Activated naive CD8-positive, alpha-beta T cell treated with anti-CD3 and anti-CD28 coated beads, Interleukin-2, amount 50 U/mL, for 16 hours (primary cell): ENCODE measurements at places on chromosomes 5 and 9.

GRCh38 chr9:125391704-125392103, 130.1 kb downstream of the GAPVD1 start:
- DNase-seq, result no peak

- DNase-seq, result no peak
These were observed 38.4 kb downstream of the LHFPL2 start for GRCh38 chr5:78610163-78610583.

DNA sequence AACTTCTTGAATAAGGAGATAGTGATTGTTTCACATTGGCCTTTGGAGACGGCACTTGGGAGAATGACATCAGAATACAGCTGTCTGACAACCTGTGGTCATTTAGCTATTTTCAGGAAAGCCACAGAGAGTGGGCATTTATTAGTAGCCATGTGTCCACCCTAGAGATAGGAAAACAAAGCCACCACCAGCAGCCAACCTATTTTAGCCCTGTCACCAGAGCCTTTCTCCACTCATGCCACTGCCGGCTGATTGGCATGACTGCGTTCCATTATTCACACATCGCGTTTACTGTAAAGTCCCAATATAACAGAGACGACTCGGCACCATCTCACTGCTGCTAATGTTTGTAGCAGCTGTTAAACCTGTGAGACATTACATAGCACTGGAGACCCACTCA, 330.1 kb downstream of the NDUFS4 start:
- DNase-seq, result no peak

DNA sequence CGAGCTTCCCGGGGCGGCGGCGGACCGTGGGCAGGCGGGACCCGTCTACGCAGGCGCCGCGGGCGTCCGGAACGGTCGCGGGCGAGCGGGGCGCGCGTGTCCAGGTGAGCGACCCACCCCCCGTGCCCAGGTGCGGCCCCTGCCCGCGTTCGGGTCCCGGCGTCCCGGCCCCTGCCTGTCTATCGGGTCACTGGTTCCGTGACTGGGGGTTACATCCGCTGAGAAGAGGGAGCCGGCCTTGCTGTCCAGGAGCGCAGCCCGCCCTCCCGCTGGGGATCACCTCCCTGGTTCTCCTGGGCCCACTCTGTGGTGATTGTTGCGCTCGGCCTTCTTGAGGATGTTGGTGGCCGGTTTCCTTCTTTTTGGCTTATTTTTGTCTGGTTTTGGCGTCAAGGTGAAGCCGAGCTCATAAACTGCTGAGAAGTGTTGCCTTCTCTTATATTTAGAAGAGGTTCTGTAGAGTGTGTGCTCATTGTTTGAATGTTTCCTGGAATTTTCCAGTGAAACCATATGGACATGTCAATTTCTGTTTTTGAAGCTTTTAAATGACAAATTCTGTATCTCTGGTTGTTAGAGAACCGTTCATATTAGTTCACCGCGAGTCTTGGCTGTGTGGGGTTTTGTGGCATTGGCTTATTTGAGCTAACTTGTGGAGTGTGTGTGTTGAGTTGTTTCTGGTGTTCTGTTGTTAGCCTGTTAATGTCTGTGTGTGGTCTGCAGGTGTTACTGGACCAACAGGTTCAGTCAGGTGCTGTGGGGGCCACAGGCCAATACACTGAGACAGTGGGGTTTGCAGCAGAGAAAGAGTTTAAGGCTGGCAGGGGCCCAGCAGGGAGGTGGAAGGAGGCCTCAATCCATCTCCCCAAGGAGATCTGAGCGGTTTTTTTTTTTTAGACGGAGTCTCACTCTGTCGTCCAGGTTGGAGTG, 621 bp downstream of the CEP72 start:
- no peak for DNase-seq

DNA sequence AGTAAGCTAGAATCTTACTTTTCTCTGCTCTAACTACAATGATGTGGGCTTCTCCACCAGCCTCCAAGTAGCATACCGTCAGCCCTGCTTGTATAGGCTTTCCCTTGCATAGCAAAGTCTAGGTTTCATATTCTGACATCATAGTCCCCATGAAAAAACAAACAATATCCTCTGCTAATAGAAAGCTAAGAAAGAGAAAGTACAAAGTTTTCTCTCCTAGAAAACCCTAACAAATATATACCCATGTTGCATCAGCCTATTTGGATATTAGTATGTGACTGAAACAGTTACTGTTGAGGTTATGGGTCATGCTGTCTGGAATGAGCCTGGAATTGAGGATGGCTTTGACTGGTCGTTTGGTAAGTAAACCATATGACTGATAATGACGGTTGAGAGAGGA, 1696.0 kb downstream of the MAT2B start:
- no peak for DNase-seq

DNA sequence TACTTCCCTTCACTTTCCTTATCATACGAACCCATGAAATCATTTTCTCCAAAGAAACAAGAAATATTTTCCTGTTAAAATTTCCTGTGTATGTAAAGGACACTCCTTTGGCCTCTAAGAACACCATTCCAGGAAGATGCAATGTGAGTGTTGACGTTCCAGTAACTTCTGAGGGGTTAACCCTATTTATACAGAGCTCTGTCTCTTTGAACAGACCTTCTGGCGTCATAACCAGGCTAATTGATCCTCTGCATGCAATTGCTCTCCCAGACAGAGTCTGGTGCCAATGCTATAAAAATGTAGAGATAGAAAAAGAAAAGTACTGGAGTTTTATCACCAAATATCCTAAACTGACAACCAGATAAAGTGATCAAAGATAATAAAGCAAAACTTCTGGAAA, 218.5 kb downstream of the TLE1 start:
- DNase-seq, result no peak

DNA sequence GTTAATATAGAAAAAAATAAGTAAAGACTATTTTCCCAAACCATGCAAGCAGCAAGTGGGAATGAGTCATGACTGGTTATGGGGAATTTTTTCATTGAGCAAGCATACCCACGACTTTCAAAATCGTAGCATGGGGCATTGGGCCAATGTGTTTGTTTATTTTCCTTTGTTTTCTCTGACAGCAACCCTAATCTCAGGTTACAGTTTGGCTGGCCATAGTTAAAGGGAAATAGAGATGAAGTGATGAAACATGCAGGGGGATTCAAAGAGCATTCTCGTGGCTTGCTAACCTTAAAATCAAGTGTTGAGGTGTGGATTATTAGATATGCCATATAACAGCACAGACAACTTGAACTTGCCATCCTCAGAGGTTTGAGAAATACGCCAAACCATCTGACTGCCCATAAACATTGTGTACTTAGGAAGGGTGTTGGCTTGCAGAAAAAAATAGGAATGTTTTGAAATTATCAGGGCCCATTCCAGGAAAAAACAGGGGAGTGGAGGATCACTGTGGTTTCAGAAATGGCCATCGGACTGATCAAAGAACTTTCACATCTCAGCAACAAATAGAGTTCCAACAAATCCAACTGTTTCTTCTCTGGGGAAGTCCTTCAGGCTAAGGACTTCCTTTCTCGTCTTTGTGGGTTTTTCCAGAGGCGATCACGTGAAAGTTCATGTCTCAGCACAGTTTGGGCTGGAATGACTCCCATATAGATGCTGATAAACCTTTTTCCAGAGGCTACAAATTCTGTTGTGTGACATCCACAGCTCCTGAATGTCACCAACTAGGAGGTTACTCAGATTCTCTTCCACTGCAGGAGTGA, 259.1 kb downstream of the SYK start:
- DNase-seq, result no peak

DNA sequence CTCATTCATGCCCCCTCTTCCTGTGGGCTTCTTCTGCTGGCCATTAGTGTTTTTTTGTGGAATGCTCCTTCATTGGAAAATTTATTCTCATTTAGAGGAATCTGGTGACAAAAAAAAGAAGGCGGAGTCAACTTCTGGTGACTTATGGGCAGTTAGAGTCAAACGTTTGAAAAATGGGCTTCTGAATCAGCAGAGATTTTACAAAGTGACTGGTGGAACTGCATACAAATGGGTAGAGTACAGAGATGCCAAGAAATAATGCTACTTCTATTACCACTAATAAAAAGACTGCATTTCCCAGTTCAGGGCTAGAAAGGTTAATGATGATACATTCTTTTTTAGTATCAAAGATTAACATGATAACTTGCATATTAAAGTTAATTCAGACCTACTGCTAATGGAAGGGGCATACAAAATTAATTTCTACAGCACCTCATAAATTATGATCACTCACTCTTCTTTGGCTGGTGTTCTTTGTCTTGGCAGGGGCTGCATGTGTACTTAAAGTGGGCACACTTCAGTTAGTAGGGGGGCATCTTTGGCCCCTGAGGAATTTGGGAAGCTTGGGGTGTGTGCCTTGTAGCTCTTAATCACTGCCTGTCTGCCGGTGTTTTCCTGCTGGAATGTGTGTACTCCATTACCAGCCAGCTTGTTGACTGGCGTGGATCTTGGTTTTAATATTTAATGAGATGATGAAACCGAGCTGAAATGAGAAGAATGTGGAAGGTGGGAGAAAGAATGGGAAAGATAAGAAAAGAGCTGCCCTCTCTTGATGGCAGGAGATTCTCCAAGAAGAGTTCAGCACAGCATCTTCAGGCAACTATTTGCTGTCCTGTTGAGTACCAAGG, 148.9 kb downstream of the DOCK2 start:
- DNase-seq, result no peak

DNA sequence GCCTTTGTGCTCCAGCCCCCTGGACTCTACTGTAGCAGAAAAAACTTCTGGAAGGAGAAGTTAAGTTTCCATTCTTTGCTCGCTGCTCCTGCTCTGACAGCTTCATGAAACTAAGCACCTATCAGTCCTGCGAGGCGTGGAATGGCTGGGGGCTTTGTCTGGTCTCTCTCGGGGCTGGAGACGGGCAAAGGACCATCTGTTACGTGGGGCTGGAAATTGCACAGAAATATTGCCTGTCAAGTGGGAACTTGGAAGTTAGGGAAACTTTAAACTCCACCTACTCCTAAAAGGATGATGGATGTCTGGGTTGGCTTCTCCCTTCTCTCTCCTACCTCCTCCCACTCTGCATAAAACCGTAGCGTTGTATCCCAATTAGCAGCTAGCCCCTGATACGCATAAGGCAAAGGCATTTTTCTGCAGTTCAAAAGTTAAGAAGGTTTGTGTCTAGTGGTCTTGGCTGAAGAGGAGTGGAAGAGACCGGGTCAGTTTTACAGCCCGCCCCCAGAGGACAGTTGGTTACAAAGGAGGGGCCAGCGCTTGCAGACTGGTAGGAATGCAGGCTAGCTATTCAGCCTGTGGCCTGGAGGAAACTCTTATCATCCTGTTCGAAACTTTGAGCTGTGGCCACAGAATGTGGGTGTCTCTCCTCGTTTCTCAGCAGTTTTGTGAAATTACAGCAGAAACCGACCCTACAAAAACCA, 1.3 kb downstream of the FBXL7 start:
- no peak for DNase-seq

DNA sequence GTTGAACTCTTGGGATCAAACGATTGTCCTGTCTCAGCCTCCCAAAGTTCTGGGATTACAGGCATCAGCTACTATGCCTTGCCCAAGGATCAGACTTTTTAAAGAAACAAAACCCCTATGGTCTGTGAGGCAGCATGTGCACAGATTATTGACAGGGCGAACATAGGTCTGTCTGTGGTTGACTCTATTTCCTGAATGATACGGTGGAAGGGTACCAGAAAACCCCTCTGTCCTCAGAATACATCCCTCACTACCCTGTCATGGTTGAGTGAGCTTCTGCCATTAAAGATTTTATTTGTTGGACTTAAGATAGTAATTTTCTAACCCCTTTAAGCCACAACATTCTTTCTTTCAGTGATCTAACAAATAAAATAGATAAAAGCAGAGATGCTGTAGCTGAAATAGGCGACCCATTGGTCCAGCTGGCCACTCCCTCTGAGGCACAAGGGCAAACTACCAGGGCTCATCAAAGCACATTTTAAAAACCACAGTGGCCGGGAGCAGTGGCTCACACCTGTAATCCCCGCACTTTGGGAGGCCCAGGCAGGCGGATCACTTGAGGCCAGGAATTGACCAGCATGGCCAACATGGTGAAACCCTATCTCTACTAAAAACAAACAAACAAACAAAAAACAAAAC, 84.9 kb upstream of the ANKRD55 start:
- no peak for DNase-seq

DNA sequence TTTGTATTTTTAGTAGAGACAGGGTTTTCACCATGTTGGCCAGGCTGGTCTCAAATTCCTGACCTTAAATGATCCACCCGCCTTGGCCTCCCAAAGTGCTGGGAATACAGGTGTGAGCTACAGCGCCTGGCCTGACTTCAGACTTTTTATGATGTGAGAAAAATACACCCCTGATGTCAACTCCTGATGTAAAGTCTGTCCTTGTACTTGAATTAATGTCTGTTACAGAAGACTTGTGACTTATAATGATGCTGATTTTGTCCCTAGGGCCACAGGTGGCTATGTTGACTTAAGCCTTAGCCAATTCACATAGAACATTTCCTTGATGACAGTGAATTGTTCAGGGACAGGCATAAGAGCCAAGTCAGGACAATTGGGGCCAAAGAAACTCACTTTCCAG, 42.5 kb upstream of the MELK start:
- no peak for DNase-seq

DNA sequence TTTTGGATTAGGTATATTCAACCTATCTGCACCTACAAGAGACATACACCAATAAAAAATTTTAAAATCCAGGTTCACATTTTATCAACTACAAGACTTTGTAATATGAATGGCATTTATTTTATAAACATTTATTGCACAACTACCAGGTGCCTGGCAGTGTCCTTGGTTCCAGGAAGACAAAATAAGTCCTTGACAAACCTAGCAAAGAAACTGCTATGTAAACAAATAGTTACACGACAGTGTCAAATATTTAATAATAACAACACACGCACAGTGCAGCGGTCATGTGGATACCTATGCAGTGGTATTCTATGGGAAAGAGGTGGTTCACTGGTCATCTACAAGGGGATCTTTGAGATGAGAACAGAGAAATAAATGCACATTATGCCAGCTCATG, 120.7 kb downstream of the MYO10 start:
- DNase-seq, result no peak

DNA sequence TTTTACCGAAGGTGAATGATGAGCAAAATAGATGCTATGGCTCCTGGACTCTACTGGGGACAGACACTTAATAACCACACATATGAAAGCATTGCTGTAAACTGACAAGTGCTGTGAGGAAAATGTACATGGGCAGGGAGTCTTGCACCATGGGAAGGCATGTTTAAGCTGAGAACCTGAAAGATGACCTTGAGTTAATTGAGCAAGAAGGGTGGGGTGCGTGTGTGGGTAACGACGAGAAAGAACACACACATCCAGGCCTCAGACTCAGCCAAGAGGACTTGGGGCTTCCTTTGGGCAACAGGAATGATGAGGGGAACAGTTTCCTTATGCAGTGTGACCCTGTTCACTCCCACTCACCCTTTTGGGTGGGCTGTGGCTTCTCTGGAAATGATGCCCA, 73.1 kb downstream of the HSPA4 start:
- no peak for DNase-seq

GRCh38 chr9:7665874-7666273, 133.7 kb downstream of the DMAC1 start:
- DNase-seq, result no peak

GRCh38 chr9:4600368-4600767, 61.7 kb upstream of the PLPP6 start:
- DNase-seq, result no peak

- no peak for DNase-seq
These were observed 134.7 kb downstream of the DRD1 start for GRCh38 chr5:175309218-175309810.

GRCh38 chr9:91750343-91750742, 199.7 kb downstream of the ROR2 start:
- DNase-seq, result no peak
